ENCODE measurements at places on chromosomes 1 and 21.

DNA sequence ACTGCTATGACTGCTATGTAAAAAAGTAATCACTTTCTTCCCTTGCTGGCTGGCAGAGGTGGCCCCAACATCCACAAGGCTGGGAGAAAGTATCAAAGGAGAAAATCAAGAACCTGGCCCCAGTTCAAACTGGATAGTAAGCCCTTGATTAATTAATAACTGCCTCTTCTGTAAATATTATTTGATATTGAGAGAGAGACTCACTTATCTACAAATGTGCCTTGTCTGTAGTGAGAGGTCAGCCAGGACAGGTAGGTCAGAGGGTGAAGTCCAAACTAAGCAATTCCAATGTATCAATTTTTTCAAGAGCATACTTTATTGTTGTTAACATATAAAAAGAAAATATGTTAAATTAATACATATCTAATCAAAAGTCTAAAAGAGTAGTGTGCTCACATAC, 23.8 kb upstream of the TARBP1 start:
- DNase-seq: no peak

- DNase-seq: no peak
Observed at GRCh38 chr21:40641042-40641441, 205.9 kb downstream of the DSCAM start.

DNA sequence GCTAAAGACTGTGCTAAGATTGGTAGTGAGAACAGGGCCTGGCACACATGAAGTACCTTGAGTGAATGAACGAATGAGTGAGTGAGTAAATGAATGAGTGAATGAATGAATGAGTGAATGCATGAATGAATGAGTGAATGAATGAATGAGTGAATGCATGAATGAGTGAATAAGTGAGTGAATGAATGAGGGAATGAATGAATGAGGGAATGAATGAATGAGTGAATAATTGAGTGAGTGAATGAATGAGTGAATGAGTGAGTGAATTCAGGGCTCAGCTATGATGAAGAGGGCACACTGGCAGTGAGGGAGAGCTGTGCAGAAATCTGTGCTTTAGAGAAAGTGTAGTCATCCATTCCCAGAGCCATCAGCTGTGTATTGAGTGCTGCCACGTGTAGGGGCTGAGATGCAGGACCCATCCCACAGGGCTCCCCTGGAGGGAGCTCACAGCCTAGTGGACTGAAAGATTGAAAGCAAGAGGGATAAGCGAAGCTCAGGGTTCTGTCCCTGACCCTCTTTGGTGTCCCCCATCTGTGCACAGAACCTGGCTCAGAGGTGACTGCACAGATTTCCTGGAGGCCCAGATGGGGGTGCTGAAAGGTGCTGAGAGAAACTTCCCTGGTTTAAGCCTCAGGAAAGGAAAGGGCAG, 217.9 kb upstream of the VAMP3 start:
- no peak for DNase-seq

DNA sequence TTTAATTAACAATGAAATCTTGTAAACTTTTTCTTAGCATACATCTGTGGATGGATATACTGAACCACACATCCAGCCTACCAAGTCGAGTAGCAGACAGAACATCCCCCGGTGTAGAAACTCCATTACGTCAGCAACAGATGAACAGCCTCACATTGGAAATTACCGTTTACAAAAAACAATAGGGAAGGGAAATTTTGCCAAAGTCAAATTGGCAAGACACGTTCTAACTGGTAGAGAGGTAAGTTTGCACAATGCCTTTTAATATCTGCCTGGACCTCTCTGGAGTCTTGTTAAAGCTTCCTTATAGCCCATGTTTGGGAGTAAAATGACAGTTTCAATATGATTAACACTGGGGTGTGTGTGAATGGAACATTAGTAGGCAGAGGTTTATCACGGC, 51.4 kb downstream of the MARK1 start:
- no peak for DNase-seq

- no peak for DNase-seq
Observed at GRCh38 chr1:172043900-172044299, 202.6 kb downstream of the DNM3 start.

DNA sequence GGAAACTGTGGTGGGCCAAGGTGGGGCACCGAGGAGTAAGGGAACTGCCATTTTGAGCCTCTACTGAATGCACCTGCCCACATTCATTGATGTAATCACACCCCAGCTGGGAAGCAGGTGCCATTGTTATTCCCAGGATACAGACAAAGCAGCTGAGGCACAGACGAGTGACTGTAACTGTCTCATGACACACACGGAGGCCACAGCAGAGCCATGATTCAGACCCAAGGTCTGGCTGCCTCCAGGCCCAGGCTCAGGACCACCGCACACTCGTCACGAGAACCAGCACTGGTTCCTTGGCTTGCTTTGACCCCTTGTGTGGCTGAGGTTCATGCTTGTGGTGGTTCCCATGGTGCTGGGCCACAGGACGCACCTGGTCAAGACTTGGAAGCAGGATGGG, 45.6 kb upstream of the CLIC4 start:
- DNase-seq: no peak

DNA sequence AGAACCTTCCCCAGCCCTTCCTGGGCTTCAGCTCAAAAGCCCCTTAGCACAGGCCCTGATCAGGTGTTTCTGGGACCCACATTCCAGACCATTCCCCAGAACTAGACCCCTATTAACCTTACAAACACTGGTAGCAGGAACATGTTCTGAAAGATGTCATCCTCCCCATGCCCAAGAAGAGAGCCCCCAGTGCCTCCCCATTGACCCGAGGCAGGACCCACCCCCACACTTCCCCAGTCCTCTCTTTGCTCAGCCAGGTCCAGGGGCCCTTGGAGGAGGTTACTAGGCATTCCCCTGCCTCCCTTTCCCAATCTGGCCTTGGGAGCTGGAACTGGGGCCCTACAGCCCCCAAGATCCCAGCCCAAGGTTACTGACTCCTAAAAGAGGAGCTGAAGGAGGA, 38.9 kb upstream of the HMGB4 start:
- no peak for DNase-seq

- DNase-seq: no peak
Observed at GRCh38 chr1:204962742-204963632, 80.0 kb upstream of the CNTN2 start.

GRCh38 chr1:154443274-154444013, 38.3 kb downstream of the IL6R start:
- DNase-seq: no peak

GRCh38 chr1:182617014-182617429, 12.8 kb upstream of the RGS16 start:
- DNase-seq: no peak

DNA sequence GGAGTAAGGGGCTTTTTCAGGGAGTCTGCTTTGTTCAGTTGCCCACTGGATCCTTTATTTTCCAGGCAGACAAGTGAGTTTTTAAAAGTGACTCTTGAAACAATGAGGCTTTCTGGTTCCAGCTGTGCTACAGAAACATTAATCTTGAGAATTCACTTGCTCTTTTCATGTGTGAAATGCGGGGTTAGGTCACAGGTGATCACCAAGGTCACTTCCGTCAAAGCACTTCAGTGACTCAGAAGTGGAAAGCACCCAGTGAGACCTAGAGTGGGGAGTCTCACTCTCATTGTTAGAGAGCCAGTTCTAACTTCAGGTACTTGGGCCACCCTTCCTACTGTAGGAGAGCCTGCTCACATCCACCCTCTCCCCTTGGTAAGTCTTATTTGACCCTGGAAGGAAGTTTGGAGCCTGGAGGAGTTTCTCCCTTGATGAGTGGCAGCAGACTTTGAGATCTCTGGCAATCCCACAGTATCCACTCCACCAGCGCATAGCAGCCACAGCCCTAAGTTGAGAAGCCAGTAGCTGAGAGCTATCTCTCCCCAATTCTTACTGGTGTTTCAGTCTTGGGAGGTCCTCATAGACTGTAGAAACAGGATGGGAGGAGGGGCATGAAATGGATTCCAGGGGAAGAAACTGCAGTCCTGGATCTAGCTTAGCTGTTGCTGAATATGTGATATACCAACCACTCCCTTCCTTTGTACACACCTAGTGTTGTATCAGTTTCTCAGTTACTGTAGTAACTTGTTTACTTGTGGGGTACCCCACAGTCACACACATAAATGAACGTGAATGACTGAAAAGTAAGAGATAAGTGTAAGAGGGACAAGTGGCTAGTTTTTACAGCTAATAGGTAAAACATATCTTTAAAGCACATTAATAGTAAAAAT, 3.1 kb downstream of the TACSTD2 start:
- DNase-seq: peak; percentile 73

DNA sequence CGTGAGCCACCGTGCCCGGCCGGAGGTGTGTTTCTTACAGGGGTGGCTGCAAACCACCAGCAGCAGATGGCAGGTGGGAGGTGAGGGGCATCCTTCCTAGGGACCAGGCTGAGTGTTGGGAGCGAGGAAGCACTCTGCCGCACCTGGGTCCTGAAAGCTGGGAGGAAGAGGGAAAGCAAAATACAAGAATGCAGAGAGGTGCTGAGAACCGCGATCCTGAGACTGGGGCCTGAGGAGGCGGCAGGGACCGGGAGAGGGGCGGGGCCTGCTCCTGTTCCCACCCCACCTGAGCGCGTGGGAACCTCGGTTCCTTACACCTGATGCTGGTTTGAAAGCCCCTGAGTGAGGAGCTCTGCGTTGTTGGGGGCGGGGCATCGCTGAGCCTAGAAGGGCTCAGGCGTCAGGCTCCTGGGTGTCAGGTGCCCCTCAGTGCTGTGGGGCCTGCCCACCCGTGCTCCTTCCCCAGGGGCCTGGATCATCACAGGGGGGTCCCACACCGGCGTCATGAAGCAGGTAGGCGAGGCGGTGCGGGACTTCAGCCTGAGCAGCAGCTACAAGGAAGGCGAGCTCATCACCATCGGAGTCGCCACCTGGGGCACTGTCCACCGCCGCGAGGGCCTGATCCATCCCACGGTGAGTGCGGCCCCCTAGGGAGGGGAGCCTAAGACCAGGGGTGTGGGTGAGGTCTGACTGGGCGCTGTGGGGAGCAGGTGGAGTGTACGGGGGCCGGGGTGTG, 15.5 kb downstream of the TRPM2 start:
- DNase-seq: no peak

GRCh38 chr1:181208083-181208482, 119.6 kb downstream of the IER5 start:
- DNase-seq: no peak

DNA sequence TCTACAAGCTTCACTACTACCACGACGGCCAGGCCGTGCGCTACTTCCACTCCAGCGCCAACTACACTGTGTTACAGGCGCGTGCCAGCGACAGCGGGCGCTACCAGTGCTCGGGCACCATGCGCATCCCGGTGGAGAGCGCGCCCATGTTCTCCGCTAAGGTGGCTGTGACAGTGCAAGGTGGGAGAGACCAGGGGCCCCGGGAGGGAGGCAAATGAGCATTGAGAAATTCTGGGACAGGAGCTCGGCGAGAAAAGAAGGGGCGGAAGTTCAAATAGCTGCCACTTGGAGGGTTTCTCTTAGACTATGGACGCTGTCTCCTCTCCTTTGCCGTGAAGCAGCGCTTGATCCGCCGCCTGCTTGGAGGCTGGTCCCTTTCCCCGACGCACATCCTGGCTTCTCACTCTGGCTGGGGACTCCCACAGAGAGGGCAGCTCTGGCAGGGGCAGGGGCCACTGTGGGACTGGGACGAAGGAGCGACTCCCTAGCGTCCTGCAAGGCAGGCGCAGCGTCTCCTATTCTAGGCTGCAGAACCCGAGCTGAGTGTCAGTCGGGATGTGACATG, 4.6 kb downstream of the FCRLB start:
- DNase-seq: no peak

DNA sequence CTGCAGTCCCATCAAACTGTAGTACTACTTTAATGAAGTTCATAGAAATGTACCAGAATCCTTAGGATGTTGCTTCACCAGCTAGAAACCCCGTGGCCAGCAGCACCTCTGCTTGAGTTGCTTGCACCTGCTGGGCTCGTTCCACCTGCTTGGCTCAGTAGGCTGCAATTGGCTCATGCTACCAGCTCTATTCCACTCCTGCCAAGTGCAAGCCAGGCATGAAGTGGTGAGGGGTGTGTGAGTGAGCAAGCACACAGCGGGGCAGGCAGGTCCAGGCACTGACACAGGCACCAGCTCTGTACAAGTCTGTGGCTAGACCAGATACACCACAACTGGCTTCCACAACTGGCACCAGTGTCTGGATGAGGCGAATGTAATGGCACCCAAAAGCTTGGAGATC, 209.9 kb downstream of the AMY1C start:
- DNase-seq: no peak

DNA sequence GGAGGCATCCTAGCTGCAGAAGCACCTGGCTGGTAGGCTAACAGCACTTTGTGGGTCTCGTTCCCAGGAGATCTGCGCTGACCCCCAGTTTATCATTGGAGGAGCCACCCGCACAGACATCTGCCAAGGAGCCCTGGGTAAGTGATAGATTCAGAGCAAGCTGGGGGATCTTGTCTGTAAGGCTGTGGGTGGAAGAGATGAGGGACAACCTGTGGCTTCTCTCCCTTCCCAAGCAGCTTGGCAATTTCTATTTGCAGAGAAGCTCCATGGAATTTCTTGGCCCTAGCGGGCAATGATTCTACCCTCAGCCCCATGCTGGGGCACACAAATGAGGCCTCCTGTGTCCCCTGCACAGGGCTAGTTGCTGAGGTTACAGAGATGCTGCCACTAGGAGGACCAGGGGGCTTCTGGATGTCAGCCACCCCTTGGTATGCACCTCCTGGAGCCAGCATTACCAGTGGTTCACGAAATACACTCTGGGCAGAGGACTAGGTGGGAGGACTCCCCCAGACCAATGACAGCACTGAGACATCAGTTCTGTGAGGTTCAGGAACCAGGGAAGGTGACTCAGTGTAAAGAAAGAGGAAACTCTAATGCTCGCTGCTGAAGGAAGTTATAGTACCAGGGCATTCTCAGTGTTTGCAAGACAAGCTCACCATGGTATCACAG, 5.5 kb downstream of the CAPN2 start:
- no peak for DNase-seq

GRCh38 chr1:165915480-165915879, 88.1 kb downstream of the UCK2 start:
- DNase-seq: no peak

DNA sequence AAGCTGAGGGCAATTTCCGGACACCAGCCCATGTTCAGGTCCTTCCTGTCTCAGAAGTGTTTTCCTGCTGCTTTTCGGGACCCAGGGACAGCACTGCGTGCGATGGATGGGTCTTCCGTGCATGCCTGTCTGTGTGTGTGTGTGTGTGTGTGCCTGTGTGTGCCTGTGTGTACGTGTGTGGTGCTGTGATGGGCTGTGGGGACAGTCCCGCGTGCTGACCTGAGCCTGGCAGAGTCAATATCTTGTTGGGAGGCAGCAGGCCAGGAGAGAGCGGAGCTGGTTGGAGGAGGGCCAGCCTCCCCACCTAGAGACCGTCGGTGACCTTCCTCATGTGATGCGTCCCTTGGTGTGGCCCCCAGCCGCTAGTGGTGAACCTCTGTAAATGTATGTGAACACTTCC, 13.7 kb downstream of the SKI start:
- DNase-seq: no peak

GRCh38 chr21:44449473-44450363, 5.6 kb upstream of the LRRC3 start:
- DNase-seq: no peak

- DNase-seq: no peak
Observed at GRCh38 chr1:216612291-216612690, 110.9 kb downstream of the ESRRG start.

DNA sequence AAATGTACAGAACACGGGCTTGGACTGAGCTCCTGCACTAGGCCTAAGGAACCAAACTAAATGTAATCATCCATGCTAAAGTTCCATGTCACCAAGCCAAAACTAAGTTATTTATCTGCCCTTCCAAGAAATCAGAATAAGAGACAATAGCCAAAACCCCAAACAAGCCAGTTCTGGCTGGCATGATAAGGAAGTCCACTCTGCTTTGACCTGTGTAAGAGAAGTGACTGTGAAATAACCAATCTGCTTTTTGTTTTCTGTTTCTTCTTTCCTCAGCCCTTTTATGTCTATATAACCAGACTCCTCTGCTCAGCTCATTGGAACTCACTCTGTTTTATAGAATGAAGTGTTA, 15.1 kb downstream of the PLPPR5 start:
- no peak for DNase-seq

All from epithelial cell of proximal tubule (primary cell).